Stromal cell of bone marrow (primary cell): ENCODE measurements at places on chromosomes 6 and 20.

DNA sequence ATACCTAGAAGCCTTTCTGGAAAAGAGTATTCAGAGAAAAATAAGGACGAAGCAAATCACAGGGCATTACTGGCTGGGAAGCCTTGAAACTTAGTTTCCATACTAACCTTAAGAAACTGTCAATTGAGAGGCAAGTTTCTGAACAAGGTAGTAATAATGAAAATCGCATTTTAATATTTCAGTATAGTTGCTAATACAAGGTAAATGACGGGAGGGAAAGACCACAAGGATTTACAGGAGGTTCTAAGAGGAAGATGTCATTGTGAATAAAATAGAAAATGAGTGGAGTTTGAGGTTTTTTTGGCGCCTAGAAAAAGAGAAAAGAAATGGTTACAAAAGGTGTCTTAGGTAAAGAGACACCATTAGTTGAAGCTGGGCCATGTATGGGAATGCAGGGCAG is 53.9 kb upstream of the AIG1 start:
- no peak for DNase-seq

- no peak for DNase-seq
Observed at GRCh38 chr6:75479712-75480111, 13.9 kb downstream of the FILIP1 start.

DNA sequence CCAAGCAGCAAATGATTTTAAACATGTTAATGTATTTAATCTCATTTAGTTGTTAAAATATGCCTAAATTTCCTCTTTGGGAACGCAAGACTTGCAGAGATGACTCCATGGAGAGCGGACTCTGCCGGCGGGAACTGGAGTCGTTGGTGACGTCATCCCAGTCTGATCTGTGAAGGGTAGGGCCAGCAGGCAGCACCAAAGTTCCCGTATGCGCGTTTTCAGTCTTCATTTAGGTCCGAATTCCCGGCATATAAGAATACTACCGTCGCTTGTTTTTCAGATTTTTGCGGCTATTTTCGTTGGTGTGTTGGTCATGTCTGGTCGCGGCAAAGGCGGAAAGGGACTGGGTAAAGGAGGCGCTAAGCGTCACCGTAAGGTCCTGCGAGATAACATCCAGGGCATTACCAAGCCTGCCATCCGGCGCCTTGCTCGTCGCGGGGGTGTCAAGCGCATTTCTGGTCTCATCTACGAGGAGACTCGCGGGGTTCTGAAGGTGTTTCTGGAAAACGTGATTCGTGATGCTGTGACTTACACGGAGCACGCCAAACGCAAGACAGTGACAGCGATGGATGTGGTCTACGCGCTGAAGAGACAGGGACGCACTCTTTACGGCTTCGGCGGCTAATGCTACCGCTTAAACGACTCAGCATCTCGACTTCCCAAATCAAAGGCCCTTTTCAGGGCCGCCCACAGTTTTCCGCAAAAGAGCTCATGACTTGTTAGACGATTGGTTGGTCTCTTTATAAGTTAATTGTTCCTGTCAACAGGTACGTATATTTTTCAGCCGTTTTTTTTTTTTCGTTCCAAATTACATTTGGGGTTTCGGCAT is 117.3 kb downstream of the HFE start:
- peak; percentile 96 for DNase-seq

DNA sequence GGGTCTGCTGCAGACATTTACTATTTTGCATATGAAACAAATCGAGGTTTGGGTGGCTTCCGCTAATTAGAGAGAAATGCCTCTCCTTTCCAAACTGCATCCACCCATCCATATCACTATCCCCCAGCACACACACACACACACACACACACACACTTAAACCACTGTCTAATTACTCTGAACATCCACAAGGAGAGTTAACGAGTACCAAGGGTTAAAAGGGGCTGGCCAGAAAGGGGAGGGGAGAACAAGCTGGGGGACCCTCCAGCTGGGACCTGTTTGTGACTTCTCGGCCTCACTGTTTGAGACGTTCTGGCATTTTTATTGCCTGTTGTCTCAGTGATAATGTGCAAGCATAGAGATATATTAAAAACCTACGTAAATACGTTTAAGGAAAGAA is 261.2 kb downstream of the FOXC1 start:
- DNase-seq: no peak
